ENCODE measurements at places on chromosomes 11 and 22.

GRCh38 chr11:8567602-8568198, 26.3 kb downstream of the STK33 start:
- no peak for DNase-seq

DNA sequence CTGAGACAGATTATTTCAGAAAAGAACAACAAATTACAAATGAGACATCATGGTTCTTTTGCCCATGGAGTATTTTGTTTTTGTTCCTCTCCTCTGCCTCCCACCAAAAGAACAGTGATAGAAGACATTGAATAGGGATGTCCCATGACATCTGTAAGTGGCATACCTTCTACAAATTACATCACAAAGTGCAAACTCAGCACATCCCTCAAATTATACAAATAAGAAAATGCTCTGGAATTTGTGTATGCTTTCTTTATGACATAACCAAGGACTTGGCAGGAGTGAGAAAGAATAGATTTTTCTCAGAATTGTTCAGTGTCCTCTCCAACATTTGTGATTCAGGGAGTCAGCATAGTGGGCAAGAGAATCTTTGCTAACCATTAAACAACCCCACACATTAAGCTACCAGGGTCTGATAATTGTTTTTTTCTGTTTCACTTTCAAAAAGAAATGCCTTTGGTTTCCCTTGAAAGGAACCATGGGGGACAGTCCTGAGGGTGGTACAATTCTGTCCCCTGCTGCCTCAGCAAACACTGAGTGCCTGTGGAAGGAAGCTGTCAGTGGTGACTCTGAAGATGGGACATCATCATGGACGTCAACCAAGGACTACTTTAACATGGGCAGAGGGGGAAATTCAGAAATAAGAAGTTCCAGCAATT, 430.3 kb downstream of the AASDHPPT start:
- no peak for DNase-seq

DNA sequence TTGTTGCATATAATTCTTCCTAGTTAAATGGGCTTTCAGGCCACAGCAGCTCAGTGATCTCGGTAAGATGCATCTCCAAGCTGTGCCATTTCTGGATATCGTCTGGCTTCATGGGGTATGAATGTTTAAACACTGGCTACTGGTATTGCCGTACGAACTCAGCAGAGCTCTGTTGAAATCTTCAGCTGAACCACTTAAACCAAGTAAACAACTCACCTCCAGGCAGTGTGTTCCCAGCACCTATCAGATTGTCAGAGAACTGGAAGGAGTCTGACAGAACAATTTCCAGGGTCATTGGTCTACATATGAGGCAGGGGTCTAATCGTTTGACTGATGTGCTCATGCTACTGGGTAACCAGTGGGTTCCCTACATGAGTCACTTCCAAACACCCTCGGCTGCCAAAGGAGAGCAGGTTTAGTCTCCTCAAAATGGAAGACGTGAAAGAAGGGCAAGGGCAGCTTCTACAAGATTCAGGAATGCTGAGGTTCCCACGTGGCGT, 93.2 kb upstream of the BMAL1 start:
- no peak for DNase-seq

GRCh38 chr11:72242141-72242540, 1.8 kb downstream of the PHOX2A start:
- DNase-seq = no peak

DNA sequence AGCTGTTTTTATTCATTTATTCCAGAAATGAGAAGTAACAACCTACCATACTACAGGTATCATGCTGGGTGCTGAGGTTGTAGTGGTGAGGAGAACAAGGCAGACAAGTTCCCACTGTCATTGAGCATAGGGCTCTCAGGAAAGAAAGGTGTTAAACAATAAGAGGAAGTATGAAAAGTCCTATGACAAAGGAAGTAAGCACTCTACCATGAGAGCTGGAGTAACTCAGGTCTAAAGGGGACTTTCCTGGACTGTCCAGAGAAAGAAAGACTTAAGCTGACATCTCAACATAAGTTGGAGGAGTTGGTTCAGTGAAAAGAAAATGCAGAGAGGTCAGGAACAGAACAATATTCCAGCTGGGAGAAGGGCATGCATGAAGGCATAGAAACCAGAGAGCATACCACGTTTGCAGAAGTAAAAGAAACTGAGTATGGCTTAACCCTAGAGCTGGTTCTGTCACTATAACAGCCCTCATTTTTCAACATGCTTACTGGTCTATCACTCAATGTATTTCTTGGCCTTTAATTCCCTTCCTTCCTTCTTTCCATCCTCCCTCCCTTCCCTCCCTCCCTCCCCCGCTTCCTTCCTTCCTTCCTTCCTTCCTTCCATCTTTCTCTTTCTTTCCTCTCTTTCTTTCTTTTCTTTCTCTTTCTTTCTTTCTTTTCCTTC, 137.8 kb upstream of the BDNF start:
- DNase-seq = no peak

GRCh38 chr22:21898354-21898896, 31.0 kb upstream of the MAPK1 start:
- no peak for DNase-seq

GRCh38 chr11:133718238-133718637, 127.1 kb downstream of the SPATA19 start:
- DNase-seq = no peak

GRCh38 chr22:41920271-41920976, 5.5 kb upstream of the SHISA8 start:
- DNase-seq = peak; percentile 18

DNA sequence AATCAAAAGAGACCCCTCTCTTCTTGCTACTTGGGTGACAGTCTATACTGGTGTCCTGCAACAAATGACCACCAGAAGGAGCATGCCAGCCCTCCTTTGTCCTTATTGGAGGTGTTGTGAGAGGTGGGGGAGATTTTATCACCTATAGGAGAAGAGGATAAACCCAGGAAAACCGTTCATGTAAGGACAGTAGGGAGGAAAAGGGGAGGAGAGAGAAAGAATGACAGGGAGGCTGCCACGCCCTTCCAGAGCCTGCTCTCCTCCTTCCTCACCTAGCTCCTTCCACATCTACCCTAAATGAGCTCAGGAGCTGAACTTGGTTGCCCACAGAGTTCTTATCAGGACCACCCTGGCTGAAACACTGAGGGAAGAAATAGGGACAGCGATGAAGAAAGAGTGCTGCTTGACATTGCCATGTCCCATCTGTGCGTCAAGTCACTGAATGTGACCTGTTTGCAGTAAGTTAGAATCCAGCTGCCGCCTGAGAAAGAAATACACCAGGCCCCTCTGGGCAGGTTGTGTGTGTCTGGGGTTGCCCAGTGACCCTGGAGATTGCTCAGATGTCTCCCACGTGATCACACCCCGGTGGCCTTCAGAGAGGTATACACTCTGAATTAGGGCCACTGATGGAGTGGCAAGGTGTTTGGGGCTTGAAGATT, 40.4 kb upstream of the ETS1 start:
- no peak for DNase-seq

GRCh38 chr22:38455530-38456271, 702 bp upstream of the KCNJ4 start:
- DNase-seq = no peak

- no peak for DNase-seq
These were observed 77.2 kb downstream of the MORC2 start for GRCh38 chr22:30891443-30891755.

GRCh38 chr11:1484061-1484671, 2.4 kb downstream of the MOB2 start:
- DNase-seq = no peak

GRCh38 chr22:42396621-42397331, 35.4 kb downstream of the NFAM1 start:
- DNase-seq = no peak

DNA sequence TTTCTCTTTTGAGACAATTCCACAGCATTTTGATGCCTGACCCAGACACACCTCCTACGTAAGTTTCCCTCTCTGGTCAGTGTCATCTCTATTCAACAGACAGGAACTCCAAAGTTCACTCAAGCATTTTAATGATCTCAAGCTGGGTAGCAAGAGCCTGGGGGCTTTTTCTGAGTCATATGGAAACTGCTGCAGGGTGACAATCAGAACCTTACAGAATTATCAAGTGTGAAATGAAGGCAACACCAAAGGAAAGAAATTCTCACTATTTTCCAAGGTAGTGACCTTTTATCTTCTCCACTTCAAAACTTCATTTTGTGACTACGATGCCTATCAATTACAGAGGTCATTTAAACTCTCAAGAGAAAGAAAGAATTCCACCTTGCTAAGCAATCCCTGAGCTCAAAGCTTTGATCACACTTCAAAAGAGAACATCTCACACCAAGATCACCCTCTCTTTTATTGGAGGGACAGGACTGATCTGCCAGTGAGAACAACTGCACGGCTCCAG, 229.0 kb upstream of the ZC3H12C start:
- DNase-seq = no peak

- DNase-seq = no peak
These were observed 747.9 kb downstream of the OPCML start for GRCh38 chr11:132784441-132784840.

- DNase-seq = peak; percentile 91
These were observed 501 bp upstream of the TTLL12 start for GRCh38 chr22:43187171-43188099.

- no peak for DNase-seq
These were observed 8.2 kb downstream of the CDC42EP1 start for GRCh38 chr22:37568448-37569008.

- DNase-seq = no peak
These were observed 404.1 kb downstream of the METTL15 start for GRCh38 chr11:28512143-28512756.

DNA sequence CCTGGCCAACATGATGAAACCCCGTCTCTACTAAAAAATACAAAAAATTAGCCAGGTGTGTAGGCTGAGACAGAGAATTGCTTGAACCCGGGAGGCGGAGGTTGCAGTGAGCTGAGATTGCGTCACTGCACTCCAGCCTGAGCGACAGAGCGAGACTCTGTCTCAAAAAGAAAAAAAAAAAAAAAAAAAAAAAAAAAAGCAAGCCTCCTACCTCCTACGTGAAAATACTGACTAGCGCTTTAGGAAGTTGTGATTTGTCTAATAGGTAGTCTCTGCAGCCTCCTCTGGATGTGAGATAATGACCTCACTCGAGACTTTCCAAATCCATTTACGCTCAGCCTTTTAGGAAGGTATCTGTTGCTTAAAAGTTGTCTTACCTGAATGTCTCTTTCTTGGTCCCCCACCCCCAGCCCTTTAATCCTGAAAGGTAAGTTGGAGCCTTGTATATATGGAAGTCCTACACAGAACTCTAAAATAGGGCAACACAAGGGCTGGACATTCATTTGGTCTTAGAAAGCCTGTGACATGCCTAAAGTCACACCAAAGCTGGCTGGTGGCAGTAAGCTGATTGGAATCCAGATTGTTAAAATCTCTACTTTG, 5.5 kb downstream of the SEPTIN3 start:
- DNase-seq = no peak

GRCh38 chr11:20103281-20103680, 57.0 kb downstream of the DBX1 start:
- no peak for DNase-seq

- no peak for DNase-seq
These were observed 83.2 kb upstream of the PITPNB start for GRCh38 chr22:28002181-28002700.

GRCh38 chr11:6648501-6648900, 7.1 kb downstream of the DCHS1 start:
- DNase-seq = no peak

DNA sequence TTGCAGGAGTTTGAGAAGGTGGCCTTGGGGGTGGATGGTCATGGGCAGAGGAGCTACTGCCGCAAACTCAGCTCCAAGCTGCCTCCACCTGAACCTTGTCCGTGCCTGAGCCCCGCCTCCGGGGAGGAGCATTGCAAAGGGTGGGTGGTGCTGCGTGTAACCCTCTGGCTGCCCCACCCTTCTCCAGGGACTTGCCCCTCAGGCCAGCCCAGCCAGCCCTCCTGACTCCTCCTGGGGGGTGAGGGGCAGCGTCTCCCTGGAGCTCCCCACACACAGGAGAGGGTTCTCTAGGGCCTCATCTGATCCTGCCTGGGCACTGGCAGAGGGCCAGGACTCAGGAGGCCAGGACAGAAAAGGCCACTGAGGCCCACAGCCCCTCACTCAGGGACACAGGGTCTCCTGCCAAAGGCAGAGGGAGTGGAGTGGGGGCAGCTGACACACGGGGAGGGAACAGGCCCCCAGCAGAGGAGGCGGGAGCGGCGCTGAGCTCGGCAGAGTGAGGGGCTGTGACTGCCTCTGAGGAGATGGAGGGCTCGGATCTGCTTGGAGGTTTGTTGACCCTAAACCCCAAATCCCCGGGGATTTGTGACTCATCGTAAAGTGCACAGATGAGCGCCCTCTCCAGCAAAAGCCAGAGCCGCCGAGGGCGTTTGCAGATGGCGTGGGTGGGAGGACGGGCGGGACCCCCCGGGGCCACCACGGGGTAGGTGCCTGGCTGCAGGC, 12.8 kb downstream of the BRSK2 start:
- no peak for DNase-seq

- DNase-seq = no peak
These were observed 134.8 kb downstream of the PARVA start for GRCh38 chr11:12512132-12512531.

GRCh38 chr11:79441461-79441875, 638 bp upstream of the TENM4 start:
- no peak for DNase-seq

- peak; percentile 98 for DNase-seq
These were observed 1.6 kb downstream of the FADS1 start for GRCh38 chr11:61814958-61815789.

- peak; percentile 70 for DNase-seq
These were observed 25.1 kb downstream of the ADAMTS8 start for GRCh38 chr11:130403271-130403804.
